ENCODE measurements at places on chromosomes 12 and 14.

DNA sequence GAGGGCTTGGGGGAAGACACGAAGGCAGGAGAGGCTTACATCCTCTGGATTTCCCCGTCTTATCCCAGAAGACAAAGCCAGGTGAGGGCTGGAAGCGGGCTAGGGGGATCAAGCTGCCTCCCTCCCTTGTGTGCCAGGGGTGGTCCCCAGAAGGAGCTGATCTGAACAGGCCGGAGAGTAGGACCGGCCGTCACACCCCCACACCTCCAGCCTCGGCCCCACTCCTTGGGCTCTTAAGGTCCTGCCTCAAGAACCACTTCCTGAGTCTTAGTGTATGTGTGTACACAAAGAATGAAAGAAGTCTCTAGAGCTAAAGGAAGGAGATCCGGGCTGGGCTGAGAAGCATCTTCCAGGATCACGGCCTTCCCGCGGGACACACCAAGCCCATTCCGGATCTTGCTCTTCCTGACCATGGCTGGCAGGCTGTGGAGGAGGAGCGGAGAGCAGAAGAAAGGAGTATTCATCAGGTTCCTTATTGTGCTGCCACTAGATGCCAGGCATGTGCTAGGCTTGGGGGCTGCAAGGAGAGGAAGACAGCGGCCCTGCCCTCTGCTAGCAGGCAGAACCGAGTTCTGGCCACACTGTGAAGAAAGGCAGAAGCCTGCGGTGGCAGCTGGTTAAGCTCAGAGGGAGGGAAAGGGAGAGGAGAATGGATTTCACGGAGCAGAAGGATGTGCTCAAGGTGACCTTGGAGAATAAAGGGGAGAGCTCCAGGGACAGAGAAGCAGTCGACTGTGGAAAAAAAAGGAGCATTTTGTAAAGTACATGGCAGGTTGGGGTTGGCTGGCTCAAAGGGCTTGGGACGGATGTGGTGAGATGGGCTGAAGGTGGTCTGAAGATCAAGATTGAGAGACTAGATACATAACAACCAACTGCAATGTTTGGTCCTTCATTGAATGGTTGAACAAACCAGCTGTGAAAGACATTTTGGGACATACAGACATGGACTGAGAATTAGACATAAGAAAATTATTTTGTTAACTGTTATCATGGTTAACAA is 1.3 kb upstream of the CD63 start:
- peak; percentile 78 for DNase-seq

DNA sequence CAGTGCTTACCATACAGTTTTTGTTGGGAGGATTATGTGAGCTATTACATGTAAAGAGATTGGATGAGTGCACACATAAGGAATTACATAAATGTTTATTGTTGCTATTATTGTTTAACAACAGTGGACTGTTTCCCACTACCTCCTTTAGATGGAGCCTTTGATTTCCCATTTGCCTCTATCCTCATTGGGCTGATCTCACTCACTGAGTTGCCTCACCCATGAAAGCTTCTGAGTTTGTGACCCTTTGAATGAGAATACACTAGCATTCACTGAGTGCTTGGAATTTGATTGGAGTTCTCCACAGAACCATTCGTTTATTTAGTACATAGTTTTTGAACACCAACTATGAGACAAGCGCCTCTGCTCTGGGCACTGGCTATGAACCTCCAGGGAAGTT is 121.0 kb downstream of the HELB start:
- no peak for DNase-seq

- DNase-seq, result no peak
These were observed 282.3 kb upstream of the DIO2 start for GRCh38 chr14:80493620-80494019.

- no peak for DNase-seq
These were observed 36.1 kb downstream of the ZFC3H1 start for GRCh38 chr12:71627438-71628002.

- DNase-seq, result no peak
These were observed 40.6 kb upstream of the VSX2 start for GRCh38 chr14:74198441-74199234.

DNA sequence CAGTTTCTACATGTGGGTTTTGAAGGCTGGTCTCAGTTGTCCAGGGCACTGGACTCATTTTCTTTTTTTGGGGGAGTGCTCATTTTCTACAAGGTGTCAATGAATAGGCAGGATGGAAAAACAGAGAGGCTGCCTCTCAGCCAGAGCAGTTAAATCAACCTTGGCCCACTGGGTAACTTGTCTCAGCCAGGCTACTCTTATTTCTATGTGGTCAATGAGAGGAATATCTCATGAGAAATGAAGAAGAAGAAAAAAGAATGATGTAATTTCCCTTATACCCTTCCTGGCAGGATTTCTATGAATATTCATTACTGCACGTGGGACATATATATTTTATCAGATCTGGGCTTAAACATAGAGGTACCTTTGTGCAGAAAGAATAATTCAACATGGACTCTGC is 155.2 kb upstream of the E2F7 start:
- DNase-seq, result no peak

GRCh38 chr14:52026901-52027300 is 37.6 kb downstream of the RTRAF start:
- no peak for DNase-seq

DNA sequence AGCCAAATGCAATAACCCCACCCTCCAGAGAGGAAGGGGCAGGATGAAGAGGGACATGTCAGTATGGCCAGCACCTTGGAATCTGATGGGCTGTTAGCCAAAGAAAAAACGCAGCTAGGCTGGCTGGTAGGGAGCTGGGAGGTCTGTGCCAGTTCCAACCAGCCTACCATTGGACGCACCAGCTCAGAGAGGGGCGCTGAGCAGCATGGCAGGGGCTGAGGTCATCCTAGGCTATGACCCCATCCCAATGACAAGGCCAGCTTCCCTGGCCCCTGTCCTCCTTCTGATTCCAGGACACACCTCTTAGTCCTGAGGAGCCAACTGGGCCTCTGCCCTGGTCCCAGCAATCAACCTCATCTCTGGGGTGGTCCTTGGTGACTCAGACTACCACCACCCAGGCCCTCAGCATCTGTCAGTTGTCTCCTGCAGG is 12.2 kb downstream of the ACTN1 start:
- no peak for DNase-seq

DNA sequence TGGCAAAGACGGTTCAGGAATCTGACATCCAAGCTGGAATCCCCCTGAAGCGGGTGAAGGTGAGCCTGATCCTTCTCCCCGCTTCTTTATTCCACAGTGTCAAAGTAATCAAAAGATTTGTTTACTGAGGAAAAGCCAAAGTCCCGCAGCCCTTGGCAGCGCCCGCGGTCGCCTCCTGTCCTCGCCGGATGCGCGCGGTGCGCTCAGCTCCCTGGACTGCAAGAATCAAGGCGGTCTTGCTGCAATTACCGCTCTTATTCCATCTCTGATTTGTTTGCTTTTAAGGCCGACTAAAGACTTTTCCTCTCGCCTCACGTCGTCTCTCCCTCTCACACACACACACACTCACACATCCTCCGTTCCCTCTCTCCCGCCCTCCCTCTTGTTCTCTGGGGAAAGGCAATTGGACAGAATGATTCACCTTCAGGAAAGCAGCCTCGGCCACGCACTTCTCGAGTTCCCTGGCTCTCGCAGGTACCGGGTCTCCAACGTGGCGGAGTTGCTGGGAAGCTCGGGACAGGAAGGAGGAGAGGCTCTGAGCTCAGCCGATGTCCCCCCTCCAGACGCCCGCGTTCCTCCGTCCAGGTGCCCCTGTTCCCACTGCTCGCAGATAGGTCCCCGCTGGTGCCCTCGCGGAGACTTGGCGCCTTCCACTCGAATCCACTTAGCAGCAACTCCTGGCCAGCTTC is 68.6 kb upstream of the USP15 start:
- DNase-seq, result peak; percentile 31

GRCh38 chr14:64960762-64961276 is 11.3 kb downstream of the RAB15 start:
- DNase-seq, result no peak

GRCh38 chr12:57224973-57225679 is 4.4 kb upstream of the SHMT2 start:
- peak; percentile 24 for DNase-seq

DNA sequence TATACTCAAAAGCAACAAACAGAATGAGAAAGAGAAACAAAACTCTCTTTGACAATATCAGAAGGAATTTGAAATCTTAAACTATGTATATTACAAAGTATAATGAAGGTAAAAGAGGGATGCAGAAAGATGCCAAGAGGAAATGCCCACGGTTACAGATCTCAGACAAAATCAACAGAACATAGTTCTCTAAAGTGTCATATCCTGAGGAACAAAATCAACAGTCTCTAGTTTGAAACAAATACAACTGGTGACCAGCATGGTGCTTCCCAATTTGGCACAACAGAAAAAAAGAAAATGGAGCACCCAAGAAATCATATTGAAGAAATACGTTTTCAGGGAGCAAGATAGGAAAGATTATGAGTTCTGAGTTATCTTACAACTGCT is 116.5 kb downstream of the METTL25 start:
- DNase-seq, result peak; percentile 23

DNA sequence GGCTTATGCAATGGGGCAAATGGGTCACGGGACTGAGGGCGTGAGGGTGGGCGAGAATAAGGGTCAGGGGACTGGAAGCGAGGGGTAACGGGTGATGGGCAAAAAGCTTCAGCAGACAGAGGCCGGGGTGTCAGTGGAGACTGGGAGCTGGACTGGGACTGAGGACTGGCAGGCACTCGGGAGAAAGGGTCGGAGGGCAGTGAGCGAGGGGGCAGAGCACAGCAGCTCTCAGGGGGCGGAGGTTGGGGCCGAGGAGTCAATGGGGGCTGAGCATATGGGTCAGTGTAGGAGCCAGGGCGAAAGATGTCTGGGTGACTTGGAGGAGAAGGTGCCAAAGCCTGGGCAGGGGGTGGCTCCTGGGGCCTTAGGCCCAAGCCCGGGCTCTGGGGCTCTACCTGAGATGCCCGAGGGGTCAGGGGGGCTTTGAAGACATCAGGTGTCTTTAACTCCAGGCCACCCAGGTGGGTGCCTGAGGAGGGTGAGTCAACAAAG is 20.2 kb downstream of the KMT2D start:
- DNase-seq, result no peak

GRCh38 chr12:85531341-85531740 is 251.3 kb downstream of the ALX1 start:
- DNase-seq, result no peak

GRCh38 chr12:82650627-82651337 is 35.9 kb upstream of the TMTC2 start:
- peak; percentile 72 for DNase-seq

DNA sequence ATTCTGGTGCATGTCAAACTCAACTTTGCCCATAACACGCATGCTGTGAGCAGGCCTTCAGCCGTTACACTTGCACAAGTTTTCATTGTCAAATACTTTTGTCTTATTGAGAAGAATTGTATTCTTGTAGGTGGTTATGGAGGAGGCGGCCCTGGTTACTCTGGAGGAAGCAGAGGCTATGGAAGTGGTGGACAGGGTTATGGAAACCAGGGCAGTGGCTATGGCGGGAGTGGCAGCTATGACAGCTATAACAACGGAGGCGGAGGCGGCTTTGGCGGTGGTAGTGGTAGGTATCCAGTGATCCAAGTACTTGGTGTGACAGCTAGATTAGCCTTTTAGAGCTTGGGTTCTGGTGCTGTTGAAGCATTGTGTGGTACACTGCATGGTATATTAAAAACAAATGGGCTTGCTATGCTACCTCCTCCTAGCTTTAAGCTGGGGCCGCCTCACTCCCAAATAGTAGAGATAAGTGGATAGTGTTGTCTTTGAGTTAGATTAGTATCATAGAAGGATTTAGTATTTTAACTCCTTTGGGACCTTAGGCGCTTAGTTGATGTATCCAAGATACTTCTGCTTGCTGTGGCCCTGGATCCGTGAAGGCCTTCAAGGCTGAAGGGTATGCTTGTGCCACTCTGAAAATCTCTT is 2.5 kb downstream of the HNRNPA1 start:
- DNase-seq, result no peak

DNA sequence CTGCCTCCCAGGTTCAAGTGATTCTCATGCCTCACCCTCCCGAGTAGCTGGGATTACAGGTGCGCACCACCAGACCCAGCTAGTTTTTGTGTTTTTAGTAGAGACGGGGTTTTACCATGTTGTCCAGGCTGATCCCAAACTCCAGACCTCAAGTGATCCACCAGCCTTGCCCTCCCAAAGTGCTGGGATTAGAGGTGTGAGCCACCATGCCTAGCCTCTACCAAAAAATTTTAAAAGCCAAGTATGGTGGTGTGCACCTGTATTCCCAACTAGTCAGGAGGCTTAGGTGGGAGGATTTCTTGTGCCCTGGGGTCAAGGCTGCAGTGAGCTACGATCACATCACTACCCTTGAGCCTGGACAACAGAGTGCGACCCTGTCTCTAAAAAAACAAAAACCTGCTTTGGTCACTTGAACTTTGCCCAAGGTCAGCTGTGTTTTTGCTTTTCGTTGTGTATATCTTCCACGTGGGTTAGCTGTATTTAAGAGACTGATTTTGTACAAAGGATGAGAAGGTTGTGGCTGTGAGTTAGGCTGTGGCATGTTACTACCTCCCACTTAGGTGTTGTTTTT is 12.7 kb downstream of the C12orf76 start:
- no peak for DNase-seq

GRCh38 chr12:69900720-69901131 is 75.7 kb downstream of the MYRFL start:
- DNase-seq, result peak; percentile 67

- no peak for DNase-seq
These were observed 78.0 kb downstream of the B4GALNT3 start for GRCh38 chr12:537772-538171.
